ENCODE measurements at places on chromosomes 16 and 17. TPM values are rescaled to one million over a fixed set of nuclear protein-coding genes. Genes with fewer than 3 reads are reported as not detected.
A peak's percentile ranks its signal among the peaks of the same experiment; 100 is the strongest.

DNA sequence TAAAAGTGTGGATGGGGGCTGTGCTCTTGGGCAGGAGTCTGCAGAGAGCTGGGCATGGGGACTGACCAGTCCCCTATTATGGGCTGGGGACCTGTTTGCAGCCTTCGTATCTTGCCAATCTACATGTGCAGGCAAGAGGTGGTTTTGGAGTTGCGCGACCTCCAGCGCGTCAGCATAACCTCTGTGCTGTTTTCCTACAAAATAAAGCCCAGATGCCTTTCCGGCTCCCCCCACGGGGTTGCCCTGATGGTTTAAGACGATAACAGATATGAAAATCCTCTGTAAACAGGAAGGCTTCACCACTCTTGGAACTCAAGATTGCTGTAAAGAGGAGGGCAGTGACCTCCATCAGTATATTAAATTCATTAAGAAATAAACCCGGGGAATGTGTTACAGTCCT lies 16.5 kb upstream of the SPPL2C start:
- no peak for DNase-seq

DNA sequence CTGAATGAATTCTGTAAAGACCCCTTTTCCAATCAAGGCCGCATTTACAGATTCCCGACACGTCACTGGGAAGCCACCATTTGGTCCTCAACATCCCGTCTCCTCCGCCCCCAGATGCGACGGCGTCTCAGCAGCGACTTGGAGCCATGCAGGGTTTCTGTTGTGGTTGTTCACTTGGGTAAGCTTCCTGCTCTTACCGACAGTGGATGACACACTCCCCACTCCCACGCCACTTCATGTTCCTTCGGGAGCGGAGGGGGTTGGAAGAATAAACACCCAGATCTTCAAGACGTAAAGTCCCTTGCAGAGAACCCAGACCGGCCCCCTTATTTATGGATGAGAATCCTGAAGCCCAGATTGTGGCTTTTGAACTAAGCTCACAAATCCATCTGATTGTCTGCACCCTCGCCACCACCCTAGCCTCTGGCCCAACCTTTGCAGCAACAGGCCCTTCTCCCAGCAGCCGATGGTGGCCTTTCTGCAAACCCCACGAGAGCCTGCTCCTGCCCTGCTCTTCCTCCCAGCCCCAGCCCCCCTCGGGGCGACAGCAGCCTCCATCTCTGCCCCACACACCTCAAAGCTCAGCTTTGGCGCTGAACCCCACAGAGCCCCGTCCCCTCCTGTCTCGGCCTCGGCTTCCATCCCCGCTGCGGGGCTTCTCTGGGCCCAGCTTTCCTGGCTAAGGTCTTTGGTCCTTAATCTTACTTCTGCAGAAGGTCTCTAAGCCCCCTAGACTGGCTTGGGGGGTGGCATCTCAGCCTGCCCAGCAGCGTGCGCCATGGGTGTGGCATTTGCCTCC lies 19.0 kb upstream of the OSGIN1 start:
- no peak for DNase-seq

The CES1 gene
- total RNA-seq: not detected

The PLA2G10 gene
- 0.18 TPM for total RNA-seq

GRCh38 chr16:85436207-85436606 lies 176.9 kb upstream of the GSE1 start:
- DNase-seq: no peak

GRCh38 chr16:30063893-30064728 lies 1.4 kb upstream of the ALDOA start:
- no peak for DNase-seq

DNA sequence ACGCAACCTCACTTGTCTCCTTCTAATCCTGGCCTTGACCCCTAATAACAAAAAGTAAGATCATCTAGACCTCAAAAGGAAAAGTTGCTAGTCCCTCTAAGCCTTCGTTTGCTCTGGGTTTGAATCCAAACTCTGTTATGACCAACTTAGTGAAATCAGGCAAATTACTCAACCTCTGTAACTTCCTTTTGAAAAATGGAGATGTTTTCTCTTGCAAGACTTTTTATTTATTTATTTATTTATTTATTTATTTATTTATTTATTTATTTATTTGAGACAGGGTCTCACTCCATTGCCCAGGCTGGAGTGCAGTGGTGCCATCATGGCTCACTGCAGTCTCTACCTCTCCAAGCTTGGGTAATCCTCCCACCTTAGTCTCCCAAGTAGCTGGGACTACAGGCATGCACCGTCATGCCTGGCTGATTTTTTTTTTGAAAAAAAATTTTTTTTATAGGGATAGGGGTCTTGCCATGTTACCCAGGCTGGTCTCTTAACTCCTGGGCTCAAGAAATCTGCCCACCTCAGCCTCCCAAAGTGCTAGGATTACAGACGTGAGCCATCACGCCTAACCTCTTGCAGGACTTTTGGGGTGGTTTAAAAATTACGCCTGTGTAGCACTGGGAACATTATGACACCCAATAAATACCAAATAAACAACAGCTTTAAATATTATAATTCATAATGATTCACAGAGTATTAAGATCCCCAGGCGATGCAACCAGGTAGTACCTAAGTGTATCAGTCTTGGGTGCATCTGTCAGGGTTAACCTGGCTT lies 63.4 kb downstream of the PITPNC1 start:
- DNase-seq: peak; percentile 17

The SCARF1 gene
- total RNA-seq: 7.6 TPM

DNA sequence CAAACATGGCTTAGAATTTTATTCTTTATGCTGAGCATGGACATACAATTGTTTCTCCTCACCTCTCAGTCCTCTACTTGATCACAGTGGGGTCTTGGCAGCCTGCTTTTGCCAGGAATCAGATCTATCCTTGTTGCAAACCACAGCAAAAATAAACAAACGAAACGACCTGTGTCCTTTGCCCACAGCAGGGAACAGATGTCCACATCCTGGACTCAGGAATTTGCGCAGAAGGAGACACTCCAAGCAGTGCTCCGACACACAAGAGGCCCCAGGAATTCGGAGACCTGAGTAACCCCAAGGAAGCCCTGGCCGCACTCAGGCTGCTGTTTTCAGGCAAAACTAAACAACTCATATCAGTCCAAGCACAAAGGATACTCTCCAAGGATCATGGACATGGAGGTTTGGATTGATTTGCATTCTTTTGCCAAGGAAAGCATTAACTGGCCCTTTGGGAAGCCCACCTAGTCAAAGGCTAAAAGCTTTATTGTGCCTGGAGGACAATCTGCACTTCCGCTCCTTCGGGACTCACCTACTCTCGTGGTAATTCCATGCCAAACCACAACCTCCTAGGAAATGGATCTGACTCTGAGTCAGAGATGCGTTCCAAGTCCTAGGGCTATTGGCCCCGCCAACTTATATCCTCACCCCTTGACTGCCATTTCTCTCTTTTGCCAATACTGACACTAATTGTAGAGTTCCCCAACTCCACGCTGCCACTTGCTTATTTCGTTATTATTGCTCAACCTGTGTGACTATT lies 271.1 kb upstream of the CDH11 start:
- no peak for DNase-seq

DNA sequence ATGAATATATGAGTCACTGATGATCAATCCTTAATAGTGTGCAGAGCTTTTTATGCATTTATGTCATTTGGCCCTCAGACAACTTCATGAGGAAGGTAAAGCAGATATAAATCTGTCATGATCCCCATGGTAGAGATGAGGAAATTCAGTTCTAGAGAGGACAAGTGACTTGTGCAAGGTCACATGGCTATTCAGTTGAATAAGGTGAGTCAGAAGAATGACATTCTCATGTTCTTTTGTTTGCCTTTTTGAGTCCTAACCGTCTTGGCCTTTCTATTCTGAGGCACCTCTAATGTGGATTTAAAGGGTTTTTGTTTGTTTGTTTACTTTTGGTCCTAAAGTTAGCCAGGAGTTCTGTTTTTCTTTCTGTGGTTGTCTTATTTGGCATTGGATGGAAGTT lies 116.2 kb upstream of the ELAC2 start:
- no peak for DNase-seq

- DNase-seq: peak; percentile 67
These were observed 42.7 kb downstream of the CMIP start for GRCh38 chr16:81487301-81487720.

DNA sequence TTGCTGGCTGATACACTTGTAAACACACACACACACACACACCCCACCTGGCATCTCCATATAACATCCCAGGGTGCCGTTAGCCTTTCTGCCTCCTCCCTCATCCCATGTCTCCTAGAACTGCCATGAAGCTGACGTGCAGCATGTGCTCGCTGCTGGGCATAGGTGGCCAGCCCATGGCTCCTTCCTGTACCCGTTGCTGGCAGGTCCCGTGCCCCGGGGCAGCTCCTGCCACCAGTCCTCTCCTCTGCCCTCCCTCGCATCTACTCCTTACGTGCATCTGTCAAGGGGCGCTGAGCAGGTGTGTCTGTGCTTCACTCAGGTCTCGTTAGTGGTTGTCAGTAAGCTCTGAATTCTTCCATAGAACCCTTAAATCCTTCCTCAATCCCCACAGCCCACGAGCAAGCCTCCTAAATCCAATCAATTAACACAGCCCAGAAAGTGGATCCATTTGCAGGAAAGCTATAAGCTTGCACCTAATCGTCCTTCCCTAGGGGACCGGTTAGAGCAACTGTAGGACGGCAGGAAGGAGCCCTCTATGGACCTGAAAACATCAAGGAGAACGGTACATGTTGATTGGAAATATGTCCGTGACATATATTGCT lies 218.1 kb upstream of the FOXF1 start:
- DNase-seq: no peak

GRCh38 chr17:44279666-44280391 lies 11.9 kb upstream of the SLC4A1 start:
- DNase-seq: peak; percentile 35

The NATD1 gene
- total RNA-seq: 22.3 TPM

The UBE2G1 gene
- total RNA-seq: 99.0 TPM

DNA sequence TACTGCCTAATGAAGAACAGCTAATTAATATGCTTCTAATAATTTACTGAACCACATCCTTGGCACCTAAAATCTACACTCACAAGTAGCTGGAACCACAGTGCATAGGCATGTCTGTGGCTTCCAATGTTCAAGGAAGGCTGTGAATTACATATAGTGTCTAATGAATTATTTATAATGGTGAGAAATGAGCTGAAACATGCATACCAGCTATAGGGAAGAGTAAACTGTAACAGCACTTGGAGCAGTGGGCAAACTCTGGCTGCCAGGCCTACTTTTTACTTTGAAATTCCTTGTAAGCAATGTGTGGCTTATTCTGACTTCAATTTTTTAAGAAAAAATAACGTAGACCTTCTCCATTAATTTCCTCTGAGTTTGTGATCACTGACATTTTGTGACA lies 953.2 kb upstream of the CDH8 start:
- DNase-seq: no peak

GRCh38 chr16:78129349-78129748 lies 29.9 kb downstream of the WWOX start:
- no peak for DNase-seq

GRCh38 chr17:41620583-41621434 lies 3.6 kb downstream of the KRT17 start:
- DNase-seq: peak; percentile 60

All from cardiac muscle cell (in vitro differentiated cells and primary cell).